B cell (primary cell): ENCODE measurements at places on chromosomes 7 and 10. TPM values are rescaled to one million over a fixed set of nuclear protein-coding genes. Genes with fewer than 3 reads are reported as not detected.

Gene POP7
- 13.0 and 14.4 TPM in 2 replicates for total RNA-seq

Gene VAX1
- total RNA-seq, result not detected in 2 replicates

Gene LGI1
- total RNA-seq, result not detected in 2 replicates

- H3K4me3 ChIP-seq, result no peak overlapping the region
- H3K27ac ChIP-seq, result no peak overlapping the region
- no peaks in the 10 kb centered on the region for H3K27me3 ChIP-seq
Measured at GRCh38 chr7:114986190-114987180, 64.6 kb downstream of the MDFIC start.

DNA sequence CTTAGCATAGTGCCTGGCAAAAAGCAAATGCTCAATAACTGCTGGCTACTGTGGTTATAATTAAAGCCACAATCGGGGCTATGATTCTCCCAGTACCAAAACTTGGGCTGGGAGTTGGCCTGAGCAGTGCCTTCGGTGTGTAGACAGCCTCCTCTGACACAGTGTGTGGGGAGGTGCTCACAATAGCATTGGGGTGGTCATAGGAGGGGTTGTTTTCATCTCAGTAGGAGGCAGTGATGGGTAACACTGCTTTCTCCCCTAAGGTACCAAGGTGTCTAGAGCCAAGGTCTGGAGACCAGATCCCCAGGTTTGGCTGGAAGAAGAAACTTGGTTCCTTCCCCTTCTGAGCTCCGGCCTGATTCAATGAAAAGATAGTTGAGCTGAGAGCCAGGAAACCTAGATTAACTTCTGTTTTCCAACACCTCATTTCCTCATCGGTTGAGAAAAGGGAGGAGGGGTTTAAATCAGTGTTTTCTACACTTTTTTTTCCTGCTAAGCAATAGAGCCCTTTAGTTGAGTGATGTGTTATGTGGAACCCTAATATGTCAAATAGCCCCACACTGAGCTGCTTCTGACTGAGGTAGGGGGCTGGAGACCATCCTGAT is 68.2 kb downstream of the LRMDA start:
- H3K27ac ChIP-seq, result no peak overlapping the region
- no peak overlapping the region for H3K4me3 ChIP-seq
- no peak for DNase-seq
- no peaks in the 10 kb centered on the region for H3K27me3 ChIP-seq

DNA sequence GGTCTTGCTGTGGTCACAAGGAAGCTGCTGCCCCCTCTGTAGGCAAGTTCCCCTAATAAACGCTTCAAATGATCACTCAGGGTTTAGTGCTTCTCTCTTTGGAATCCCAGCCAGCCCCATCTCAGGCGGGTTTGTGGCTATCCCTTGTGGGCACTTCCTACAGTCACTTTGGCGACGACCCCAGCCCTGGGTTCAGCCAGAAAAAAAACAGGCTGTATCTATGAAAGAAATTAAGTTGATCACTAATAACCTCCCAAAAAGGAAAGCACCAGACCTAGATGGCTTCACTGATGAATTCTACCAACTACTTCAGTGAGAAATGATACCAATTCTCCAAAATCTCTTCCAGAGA is 208.2 kb downstream of the MAD1L1 start:
- H3K4me3 ChIP-seq, result no peak overlapping the region
- H3K36me3 ChIP-seq, result no peaks in the 10 kb centered on the region
- peaks cover 21% of the 10 kb centered on the region for H3K4me1 ChIP-seq
- no peak overlapping the region for H3K27ac ChIP-seq
- DNase-seq, result no peak
- no peaks in the 10 kb centered on the region for H3K27me3 ChIP-seq

GRCh38 chr7:83655951-83656556 is 7.1 kb upstream of the SEMA3E start:
- no peak overlapping the region for H3K27ac ChIP-seq
- no peaks in the 10 kb centered on the region for H3K27me3 ChIP-seq
- H3K4me1 ChIP-seq, result no peaks in the 10 kb centered on the region
- no peak for DNase-seq
- no peaks in the 10 kb centered on the region for H3K36me3 ChIP-seq
